ENCODE measurements at places on chromosomes 12 and 14.
A peak's percentile ranks its signal among the peaks of the same experiment; 100 is the strongest.

DNA sequence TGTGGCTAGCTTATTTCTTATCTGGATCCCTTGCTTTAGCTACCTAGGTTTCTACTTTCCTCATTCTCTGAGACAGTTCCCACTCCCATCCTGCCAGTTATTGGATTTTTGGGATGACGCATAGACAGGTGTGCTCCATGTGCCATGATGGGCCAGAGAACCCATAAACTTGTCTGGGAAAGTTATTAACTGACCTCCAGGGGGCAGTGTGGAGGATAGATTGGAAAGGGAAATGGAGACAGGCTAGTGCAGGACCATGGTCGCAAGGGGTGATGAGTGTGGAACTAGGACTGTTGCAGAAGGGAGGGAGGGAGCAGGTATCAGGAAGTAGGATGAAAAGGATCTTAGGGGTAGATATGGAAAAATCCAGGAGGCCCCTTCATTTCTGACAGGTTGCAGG lies 80.3 kb downstream of the ESRRB start:
- peak; percentile 19 for DNase-seq

GRCh38 chr14:55800156-55800785 lies 220.3 kb downstream of the KTN1 start:
- no peak for DNase-seq

DNA sequence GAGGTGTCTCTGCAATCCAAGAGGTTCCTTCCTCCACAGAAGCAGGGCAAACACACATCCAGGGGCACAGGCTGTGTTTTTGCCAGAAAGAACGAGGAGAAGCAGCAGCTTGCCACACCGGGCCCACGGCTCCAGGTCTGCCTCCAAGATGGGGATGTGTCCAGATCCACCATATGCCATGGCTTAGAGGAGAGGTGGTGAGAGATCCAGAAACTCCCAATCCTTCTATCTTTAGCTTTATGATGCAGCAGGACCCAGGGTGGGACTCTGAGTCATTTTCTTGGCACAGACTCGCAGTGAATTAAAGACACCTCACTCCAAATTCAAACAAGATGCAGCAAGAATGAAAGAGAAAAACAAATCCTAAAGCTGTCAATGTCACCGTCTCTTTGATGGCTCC lies 481.4 kb upstream of the TMEM132C start:
- peak; percentile 90 for DNase-seq

DNA sequence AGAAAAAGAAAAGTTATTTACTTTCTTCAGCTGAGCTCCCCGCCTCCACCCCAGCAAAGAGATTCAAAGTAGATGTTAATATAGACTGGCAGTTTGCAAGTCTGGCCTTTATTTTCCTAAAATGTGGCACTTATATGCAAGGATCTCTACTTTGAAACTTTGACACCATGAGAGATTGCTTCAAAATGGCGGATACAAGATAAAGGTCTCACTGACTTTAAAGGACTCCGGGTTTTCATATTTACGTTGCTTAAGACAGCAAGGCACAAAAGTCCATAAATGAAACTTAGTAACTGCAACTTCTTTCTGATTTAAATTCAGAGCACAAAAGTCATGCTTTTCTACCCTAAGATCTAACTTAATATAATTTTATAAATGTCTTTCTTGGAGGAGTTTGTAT lies 3.5 kb downstream of the OTX2 start:
- no peak for DNase-seq

DNA sequence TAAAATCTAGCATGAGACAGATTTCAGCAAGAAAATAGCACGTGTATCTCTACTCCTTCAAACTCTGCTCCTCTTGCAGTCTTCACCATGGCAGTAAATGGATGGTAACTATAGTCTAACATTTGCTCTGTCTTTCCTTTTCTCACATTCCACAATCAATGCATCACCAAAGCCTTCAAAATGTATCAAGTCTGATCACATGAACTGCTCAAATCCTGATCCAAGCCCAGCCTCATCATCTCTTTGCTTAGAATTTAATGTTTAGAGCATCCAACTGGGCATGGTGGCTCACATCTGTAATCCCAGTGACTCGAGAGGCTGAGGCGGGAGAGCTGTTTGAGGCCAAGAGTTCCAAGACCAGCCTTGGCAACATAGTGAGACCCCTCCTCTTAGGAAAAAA lies 45.9 kb downstream of the CDK17 start:
- DNase-seq, result peak; percentile 38

- no peak for DNase-seq
These were observed 23.9 kb upstream of the MAP1LC3B2 start for GRCh38 chr12:116535241-116535640.

DNA sequence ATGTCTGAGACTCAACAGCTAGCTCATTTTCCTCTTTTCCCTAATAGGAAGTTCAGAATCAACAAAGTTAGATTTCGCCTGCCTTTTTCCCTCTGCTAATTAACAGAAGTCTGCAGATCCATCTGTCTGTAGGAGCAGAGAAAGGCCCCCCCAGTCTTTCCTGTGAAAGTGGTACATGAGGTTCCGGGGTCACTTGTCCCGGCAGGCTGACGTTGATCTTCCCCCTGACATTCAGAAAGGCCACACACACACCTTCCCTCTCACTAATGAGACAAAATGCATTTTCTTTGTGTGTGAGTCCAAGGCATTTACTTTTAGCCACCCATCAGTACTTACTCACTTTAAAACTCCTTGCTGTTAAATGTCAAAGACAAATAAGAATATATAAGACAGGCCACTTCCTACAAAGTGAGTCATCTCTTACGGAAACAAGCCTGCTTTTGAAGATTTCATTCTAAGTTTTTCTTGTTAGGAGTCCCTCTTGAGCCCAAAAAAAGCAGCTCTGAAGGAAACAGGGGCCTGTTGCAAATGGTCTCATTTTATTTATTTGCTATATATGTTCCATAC lies 138.7 kb downstream of the TTC7B start:
- DNase-seq, result peak; percentile 62

- DNase-seq, result no peak
These were observed 23.2 kb upstream of the LYZ start for GRCh38 chr12:69324797-69325466.

DNA sequence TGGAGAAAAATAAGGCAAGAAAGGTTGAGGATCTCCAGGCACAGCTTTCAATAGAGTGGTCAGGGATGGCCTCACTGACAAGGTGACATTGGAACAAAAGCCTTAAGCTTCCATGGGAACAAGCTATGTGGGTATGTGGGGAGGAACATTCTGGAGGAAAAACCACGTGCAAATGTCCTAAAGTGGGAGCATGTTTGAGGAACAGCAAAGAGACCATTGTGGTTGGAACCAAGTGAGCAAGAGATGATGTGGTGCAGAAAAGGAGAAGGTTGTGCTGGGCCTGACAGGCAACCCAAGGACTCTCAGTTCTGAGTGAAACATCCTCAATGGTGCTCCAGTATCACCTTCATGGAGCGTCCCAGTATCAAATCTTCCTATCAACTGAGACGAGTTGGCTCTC lies 184.0 kb downstream of the CAND1 start:
- no peak for DNase-seq

DNA sequence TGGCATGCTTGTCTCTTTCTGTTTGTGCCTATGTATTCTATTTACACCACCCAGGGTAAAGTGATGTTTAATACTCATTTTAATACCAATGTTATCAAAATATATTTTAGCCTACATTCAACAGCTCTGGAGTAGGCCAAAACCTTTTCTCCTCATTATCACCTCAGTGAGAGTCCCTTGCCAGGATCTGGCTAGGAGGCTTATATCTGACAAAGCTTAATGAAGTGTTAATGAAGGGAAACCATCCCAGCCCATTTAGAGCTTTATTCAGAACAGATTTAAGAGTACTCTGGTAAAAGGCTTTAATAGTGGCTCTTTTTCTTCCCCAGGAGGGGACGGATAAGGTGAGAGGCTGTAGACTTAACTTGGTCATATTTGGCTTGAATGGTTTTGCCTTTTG lies 137.6 kb downstream of the GRIN2B start:
- DNase-seq, result no peak

DNA sequence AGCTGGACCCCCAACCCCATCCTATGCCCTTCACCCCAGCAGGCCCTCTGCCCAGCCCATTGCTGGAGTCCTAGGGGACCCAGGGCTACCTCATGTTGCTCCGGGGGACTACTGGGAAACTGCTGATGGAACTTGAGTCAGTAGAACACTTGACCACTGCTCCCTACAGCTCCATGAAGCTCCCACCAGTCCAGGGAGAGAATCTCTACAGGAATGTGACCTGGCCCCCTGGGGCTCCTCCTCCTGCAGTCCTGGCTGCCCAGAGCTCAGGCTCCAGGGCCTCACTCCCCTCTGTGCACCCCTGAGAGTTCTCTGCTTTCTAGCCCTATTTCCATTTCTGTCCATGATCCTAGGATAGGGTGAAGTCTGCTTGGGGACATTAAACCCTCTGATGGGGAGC lies 10.8 kb upstream of the AQP2 start:
- no peak for DNase-seq

DNA sequence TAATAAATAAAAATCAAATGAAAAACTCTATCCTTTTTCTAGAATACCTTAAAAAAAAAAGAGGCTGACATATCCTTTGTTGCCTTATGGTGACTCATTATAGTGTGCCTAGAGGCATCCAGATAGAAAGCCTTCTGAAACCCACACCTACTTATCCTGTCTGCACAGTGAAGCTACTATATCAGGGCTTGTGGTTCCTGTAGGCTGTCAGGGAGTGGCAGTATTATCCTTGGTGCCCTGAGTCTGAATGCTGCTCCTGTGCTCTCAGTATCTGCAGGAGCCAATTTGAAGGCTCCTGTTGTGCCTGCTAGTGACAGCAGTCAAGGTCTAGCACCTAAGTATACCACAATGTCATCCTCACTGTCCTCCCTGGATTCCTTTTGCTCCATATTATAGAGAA lies 168.4 kb upstream of the AVPR1A start:
- DNase-seq, result no peak

- DNase-seq, result no peak
These were observed 26.0 kb upstream of the TESC start for GRCh38 chr12:117125272-117125613.

DNA sequence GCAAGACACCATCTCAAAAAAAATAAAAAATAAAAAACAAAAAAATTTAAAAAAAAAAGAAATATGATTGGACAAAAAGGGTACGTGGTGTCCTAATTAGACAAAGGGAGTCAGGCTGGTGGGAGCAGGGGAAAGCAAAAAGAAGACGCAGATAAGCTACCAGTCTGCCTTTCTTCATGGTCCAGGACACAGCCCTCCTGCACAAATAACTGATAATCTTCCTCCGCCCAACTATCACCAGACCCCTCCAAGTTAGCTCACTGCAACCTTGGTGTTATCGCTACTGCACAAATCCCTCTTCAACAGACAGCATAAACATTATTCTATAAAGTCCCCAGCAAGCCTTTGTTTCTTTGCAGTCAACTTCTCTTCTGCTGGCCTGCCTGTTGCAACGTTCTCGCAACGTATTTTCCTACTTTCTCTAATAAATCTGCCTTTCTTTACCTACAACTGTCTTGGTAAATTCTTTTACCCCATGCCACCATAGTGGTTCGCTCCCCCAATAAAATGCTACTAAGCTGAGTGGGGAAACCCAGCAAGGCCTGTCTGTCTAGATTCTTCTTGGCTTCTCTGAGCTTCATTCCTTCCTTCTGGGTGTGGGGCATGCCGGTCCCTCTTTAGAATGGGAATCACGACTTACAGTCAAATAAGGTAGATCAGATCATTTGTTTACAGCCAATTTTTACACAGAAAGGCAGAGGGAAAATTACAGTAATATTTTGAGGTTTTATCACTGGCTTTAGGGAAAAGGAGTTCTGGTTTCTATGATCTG lies 14.6 kb upstream of the DNAL1 start:
- no peak for DNase-seq

DNA sequence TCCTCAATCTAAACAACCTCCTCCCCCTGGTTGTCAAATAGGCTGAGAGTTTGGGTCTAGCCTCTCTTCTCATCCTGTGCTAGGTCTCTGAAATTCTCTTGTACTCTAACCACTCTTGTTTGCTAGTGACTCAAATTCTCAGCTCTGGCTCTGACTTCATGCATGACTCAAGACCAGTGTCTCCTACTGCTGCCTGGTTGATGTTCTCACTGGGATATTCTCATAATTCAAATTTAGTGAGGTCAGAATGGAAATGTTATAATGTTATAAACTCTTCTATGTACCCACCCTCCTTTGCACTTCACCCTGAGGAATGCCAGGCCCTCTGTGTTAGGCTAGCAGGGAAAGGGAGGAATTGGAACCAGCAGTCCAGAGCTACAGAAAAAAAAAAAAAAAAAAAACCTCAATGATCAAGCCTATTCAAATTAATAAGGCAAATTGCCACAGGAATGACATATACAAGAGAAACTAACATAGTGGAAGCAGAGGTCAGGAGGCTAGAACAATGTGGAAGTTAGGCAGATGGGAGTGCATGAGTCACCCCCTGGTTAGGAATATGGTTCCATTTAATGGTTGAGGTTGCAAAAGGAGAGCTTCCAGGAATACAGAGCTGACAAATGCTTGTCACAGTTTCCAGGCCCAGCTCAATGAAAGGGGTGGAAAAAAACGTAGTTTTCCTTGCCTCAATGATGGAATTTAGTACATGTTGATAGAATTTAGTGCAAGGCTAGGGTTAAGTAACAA lies 459.5 kb downstream of the RMST start:
- peak; percentile 95 for DNase-seq

- DNase-seq, result no peak
These were observed 27.5 kb upstream of the PTGR2 start for GRCh38 chr14:73824127-73824526.

- peak; percentile 99 for DNase-seq
These were observed 157.5 kb downstream of the TMTC3 start for GRCh38 chr12:88299567-88300101.

DNA sequence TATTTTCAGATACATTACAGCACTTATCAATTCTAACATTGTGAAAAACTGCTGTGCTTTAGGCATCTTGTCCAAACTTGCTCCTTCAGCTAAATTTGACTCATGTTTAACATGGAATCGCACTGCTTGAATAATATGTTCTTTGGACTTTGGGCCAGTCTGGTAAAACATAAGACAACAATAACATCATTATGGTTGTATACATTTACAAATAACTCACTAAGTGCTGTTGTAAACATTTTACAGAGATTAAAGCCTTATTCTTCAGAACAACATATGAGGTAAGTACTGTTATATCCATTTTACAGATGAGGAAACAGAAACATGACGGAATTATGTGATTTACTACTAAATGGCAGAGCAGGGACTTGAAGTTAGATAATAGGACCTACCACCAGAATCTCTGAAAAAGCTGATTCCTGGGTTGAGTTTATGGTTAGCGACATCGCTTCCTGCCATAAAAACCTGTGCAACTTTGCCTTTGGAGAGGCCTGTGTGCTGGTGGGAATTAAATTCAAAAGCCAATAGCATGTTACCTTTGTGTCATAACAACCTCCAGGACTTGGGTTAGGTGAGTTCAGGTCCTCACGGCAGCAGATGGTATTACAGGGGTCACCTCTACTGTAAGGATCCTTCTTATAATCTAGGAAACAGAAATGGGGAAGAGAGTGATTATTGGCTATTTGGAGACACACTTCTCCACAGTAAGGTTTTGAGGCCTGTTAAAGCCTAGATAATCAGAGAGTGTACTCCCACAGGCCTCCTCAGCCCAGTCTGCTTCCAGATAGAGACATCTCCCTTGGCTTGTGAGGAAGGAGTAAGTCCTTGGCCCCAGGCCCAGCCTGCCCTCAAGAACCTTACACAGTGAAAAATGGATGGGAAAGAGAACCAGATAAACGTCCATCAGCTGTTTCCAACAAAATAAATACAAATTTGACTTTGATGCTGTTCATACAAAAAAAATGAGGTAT lies 61.8 kb downstream of the PLBD1 start:
- DNase-seq, result no peak

All from fibroblast of upper back skin (primary cell).